SK-N-MC (cell line): ENCODE measurements at places on chromosomes 3 and 15.

DNA sequence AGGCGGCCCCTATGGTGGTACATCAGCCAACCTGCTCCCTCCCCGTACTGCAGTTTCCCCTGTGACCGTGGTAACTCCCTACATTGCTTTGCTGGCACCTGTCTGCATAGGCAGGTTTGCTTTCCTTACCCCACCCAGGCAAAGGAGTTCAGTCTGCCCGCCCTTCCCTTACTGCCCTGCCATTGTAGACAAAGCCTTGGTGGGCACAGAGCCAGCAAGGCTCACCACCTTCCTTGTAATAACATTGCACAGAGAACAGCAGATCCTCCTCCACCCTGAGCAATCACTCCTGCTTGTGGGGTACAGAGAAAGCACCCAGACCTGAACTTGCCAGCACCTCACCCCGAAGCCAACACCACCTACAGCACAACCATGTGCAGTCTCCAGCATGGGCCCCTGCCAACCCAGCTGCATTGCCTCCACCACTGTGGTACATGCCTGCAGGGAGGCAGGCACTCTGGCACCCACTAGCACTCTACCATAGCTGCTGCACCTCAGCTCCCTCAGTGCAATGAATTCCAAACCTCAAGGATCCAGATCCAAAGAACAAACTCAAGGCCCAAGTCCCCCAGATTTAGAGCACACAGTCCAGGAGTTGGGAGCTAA is 192.7 kb upstream of the KCNMB2 start:
- no peak for DNase-seq

GRCh38 chr15:66188464-66188863 is 65.1 kb downstream of the MEGF11 start:
- no peak for DNase-seq

DNA sequence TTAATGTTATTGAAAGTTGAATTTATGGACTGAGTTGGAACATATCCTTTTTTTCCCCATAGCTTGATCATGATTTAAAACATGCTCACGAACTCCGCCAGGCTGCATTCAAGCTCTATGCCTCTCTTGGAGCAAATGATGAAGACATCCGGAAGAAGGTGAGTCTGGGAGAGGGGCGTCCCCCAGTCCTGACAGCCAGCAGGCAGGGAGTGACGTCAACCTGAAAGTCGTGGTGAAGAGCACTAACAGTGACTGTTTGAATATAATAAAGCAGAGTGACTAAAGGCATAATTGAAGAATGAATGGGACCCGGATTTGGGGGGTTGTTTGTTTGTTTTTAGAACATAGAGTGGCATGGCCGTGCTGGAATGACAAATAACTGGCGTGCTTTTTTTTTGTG is 57.9 kb downstream of the ARMC8 start:
- no peak for DNase-seq

DNA sequence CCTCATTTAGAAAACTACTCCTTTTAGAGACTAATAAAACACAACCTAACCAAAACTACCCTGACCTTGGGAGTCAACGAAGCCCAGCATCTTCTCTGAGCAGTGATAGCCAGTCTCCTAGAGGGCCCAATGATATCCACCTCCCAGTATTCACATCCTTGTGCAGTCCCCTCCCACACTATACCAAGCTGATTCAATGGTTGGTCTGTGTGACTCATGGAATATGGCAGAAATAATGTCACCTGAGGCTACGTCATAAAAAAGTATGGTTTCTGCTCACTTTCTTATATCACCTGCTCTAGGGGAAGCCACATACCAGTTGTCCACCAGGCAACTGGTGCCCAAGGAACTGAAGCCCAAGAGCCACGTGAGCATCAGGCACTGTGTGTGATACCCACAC is 21.4 kb upstream of the USF3 start:
- no peak for DNase-seq

- no peak for DNase-seq
Observed at GRCh38 chr15:31485431-31485830, 158.8 kb downstream of the KLF13 start.

GRCh38 chr3:29441422-29441821 is 160.6 kb downstream of the RBMS3 start:
- DNase-seq = no peak

GRCh38 chr15:75177360-75178071 is 24.2 kb upstream of the C15orf39 start:
- DNase-seq = no peak

DNA sequence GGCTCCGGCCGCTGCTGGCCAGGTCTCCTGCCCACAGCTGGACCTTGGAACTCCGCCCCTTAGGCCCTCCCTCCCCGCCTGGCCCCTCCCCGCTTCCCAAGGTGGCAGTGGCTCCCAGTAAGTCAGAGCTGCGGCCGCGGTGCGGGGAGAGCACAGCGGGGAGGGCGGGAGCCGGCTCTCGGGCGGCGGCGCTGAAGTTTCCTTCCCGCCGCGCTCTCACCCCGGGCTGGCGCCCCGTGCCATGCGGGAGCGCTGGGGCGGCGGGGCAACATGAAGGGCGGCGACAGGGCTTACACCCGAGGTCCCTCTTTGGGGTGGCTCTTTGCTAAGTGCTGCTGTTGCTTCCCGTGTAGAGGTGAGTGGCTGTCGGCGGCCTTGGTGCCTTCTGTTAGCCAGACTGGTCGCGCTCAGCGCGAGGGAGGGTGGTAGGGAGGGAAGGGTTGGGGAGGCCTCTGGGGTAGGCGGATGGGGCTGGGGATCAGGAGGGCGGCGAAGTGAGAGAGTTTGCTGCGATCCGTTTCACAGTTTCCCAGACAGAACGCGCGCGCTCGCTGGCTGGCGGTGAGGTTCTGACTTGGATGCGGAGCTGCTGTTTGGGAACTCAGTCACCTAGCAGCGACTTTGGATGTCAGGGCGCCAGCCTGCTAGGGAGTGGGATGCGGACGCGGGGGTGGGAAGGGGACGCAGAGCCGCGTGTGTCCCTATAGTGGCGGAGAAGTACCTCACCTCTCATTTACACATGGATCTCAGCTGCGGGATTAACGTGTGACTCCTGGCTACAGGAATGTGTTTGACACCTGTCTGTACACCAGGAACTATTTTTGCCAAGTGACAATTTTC is 145.5 kb upstream of the UMPS start:
- no peak for DNase-seq

- no peak for DNase-seq
Observed at GRCh38 chr3:61008998-61009380, 242.3 kb downstream of the FHIT start.

- no peak for DNase-seq
Observed at GRCh38 chr15:101033801-101034200, 114.6 kb downstream of the LRRK1 start.

DNA sequence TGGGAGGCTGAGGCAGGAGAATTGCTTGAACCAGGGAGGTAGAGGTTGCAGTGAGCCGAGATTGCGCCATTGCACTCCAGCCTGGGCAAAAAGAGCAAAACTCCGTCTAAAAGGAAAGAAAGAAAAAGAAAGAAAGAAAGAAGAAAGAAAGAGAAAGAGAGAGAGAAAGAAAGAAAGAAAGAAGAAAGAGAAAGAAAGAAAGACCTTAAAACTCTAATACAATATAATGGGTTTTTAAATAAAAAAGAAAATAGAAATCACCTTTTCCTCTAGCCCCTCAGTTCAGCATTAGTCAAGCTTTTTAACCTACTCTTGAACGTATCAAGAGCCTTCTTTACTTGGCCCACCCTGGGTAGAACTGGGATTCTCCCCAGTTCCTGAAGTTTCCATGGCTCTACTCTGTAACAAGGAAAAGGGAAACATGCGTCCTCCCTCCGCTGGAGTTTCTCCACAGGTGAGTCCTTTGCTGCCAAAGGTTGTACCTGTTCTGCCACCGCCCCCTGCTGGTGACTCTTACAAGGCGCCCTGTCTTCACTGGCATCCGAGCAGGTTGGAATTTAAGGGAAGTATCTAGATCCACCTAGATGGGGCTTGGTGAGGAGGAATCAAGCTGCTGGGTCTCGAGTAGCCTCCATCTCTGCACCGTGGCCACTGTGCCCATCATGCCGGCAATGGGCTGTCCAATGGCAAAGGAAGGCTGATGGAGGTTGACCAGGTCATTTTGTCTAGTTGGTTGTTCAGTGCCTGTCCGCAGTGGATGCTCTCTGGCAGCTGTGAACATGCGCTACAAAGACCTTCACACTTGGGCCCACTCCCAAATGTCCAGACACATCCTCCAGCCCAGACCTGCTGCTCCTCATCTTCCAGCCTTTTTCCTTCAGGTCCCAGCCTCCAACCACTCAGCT is 20.6 kb upstream of the EPHB3 start:
- no peak for DNase-seq

- no peak for DNase-seq
Observed at GRCh38 chr15:40239693-40240618, 1.1 kb downstream of the PAK6 start.

- no peak for DNase-seq
Observed at GRCh38 chr3:59595830-59596229, 546.0 kb upstream of the CFAP20DC start.

DNA sequence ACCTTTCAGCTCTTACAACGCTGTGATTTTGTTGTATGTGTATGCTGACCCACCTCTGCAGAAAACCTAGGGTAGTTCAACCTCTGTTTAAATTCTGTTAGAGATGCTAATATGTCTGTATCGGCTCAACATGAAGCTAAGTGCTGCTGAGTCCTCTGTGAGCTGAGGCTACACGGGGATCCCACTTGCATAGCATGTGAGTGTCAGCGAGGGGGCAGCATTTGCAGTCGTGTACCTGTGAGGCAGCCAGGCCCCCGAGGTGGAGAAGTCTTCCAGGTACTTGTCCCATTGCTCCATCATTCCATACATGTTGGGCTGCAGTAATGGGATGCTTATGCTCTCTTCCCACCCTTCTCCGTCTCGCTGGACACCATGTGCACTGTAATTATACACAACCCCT is 3.7 kb downstream of the MKRN2OS start:
- DNase-seq = no peak

- no peak for DNase-seq
Observed at GRCh38 chr15:46569781-46570180, 935.0 kb downstream of the SQOR start.

GRCh38 chr15:76274821-76275220 is 36.4 kb downstream of the ETFA start:
- DNase-seq = no peak

DNA sequence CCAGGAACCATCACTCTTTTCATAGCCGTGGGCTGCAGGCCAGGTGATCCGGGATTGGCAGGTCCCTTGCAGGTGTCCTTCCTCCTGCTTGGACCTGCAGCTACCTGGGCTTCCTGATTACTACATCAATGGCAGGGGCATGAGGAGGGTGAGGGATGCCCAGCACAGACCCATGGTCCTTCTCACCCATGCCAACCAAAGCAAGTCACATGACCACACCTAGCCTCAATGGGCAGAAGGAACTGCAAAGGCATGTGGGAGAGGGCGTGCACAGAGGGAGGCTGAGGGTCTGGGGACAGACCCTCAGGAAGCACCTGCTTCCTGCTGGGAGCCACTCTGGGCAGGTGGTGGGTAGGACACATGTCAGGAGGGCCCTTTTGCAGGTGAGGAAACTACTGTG is 105.2 kb downstream of the NUP210 start:
- no peak for DNase-seq

DNA sequence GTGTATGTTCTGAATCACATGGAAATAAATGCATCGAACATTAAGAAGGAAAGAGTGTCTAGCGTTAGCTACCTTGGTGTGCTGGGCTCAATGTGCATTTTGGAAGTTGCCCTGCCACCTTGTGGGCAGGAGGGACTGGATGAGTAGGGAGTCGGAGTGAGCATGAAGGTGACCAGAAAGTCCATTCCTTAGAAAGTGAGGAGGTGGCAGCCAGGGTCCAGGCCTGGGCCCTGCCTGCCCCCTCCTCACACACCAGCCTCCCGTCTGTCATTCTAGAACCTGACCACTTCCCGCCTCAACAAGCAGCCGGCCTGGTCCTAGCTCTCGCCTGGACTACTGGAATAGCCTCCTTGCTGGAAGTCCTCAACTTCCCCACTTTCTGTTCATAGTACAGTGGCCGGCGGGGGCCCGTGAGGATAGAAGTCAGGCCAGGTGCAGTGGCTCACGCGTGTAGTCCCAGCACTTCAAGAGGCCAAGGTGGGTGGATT is 10.2 kb upstream of the GATA2 start:
- no peak for DNase-seq

GRCh38 chr3:78873641-78874040 is 894.2 kb downstream of the ROBO1 start:
- DNase-seq = no peak

DNA sequence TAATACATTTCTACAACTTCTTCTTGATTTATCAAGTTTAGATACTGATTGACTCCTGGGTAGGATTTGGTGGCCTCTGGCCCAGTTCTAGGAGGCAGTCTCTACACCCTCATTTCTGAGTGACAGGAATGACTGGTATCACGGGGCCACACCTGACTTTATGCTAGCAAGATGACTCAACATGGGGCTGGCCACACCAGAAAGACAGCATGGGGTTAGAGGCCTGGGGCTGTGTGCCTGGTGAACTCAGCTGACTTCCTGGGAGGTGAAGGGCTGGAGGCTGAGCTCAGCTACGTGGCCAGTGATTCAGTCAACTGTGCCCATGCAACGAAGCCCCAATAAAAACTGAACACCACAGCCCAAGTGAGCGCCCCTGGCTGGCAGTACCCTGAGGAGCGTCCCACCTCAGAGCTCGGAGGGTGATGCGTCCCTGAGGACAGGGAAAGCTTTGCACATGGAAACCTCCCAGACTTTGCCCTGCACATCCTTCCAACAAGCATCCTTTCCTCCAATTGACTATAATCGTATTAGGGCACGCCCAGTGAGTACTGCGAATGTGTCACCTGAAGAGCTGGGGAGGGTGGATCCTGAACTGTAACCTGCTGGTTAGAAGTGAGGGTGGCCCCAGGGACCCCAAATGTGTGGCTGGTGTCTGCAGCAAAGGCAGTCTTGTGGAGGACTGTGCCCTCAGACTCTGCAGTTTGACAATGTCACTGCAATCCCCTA is 57.2 kb downstream of the NIPA2 start:
- DNase-seq = no peak

GRCh38 chr15:78445875-78446274 is 7.9 kb downstream of the IREB2 start:
- DNase-seq = no peak

GRCh38 chr3:143731320-143731719 is 116.9 kb downstream of the SLC9A9 start:
- no peak for DNase-seq

GRCh38 chr3:181264486-181264885 is 274.9 kb upstream of the DNAJC19 start:
- no peak for DNase-seq

DNA sequence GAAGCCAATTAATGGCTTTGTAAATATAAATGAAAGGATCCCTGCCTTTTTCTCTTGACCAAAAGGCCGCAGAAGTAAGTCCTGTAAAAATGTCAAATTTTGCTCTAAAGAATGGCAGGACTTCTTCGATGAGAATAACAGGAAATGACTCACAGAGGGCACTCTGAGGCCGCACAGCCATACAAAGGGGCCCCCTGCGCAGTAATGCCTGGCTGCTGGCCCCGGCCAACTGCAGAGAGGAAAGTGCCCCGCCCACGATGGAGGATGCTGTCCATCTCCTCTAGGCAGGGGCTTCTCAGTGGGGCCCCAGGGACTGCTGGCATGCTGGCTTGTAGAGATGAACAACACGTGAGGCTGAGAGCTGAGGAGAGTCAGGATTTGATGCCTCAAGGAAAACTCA is 18.1 kb upstream of the SCN10A start:
- no peak for DNase-seq
